ENCODE measurements at places on chromosomes 3 and 15.

- no peak for DNase-seq
These were observed 10.3 kb downstream of the ZBTB47 start for GRCh38 chr3:42663581-42664437.

- no peak for DNase-seq
These were observed 22.3 kb upstream of the TRIM59 start for GRCh38 chr3:160471892-160472291.

DNA sequence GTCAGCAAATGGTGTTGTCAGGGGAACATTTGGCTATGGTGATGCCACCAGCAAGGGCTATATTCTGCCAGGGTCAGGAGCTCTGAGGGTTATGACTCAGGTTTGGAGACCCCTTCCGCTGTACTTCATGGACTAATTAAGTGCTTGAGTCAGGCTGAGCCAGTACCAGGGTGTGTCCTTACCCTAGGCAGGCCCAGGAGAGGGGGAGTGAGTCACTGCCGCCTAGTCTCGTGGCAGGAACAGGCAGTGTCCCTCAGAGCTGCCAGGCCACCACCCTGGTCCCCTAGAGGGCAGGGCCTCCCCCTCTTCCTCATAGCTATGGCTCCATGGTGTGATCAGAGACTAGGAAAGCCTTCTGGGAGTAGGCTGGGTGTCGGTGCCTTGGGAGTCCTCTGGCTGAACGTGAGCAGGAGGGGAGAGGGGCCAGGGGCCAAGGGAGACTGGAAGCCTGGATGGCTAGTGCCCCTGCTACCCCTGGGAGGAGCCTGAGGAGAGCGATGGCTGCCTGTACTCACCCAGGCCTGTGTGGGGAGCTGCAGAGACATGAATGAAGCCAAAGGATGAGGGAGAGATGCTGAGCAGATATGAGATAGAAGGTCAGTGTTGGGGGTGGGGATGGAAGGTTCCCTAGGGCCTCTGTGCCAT lies 10.6 kb downstream of the MAPKAPK3 start:
- DNase-seq: no peak

- DNase-seq: peak; percentile 85
These were observed at the start of gene RFC4 for GRCh38 chr3:186806089-186807055. Gene RFC4, minus strand, starts transcription at chr3:186806482. Its CDS starts 1,769 bp downstream, at chr3:186804713.

DNA sequence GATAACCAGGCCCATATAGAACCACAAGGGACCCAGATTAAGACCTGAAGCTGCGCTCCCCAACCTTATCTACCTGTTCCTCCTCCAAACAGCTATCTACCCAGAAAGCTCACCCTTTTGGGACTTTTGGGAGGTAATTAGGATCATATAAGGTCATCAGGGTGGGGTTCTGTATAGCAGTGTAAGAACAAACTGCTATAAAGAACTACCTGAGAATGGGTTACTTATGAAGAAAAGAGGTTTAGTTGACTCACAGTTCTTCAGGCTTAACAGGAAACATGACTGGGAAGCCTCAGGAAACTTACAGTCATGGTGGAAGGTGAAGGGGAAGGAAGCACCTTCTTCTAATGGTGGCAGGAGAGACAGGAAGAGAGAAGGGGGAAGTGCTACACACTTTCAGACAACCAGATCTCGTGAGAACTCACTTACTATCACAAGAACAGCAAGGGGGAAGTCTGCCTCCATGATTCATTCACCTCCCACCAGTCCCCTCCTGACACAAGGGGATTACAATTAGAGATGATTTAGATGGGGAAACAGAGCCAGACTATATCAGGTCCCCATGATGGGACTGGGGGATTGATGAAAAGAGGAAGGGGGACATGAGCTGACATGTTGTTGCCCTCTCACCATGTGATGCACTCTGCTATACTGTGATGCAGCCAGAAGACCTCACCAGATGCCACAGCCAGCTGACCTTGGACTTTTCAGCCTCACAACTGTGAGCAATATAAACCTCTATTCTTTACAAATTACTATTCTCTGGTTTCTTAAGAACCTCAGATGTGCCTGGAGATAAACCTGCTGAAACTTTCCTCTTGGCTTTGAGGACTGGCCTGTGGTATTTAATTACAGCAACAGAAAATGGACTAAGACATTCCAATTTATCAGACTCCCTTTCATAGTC lies 15.3 kb upstream of the FMN1 start:
- no peak for DNase-seq

- DNase-seq: no peak
These were observed 4.9 kb downstream of the OGG1 start for GRCh38 chr3:9754678-9755077.

DNA sequence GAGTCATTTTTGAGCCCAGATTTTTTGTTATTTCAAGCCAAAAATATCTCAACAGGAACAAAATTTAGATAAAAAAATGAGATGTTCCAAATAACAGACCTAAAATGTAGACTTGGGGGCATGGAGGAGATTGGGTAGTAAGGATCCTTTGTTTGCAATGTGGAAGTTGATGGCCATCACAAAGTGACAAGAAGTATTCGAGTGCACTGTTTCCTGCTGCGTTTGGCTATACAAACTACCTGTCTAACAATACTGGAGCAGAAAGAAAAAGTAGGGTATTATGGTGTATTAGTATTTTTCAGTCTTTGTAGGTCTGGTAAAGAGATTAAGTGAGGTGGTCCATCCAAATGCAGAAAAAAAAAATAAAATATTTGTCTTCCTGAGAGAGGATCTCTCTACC lies 284.2 kb downstream of the C3orf38 start:
- no peak for DNase-seq

DNA sequence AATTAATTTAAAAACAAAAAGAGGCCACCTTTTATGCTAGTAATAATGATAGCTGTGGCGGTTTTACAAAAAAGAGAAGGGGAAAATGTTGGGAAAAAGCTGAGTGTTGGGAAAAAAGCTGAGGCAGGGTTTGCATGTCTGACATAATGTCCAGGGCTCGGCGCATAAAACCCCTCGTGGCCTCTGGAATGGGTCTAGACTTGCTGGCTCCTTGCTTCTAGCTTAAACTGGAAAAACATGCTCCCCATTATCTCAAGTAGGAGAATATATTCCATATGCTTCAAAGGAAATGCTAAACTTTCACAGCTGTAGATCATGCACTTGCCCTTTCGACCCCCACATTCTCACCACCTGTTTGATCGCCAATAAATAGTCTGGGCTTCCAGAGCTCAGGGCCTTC lies 53.0 kb downstream of the CYP19A1 start:
- DNase-seq: no peak

- no peak for DNase-seq
These were observed 327.3 kb upstream of the TLE3 start for GRCh38 chr15:70424937-70425411.

GRCh38 chr3:32685543-32686185 lies 676 bp downstream of the CNOT10 start:
- DNase-seq: no peak

GRCh38 chr3:50373146-50374051 lies 14.1 kb upstream of the TMEM115 start:
- no peak for DNase-seq

DNA sequence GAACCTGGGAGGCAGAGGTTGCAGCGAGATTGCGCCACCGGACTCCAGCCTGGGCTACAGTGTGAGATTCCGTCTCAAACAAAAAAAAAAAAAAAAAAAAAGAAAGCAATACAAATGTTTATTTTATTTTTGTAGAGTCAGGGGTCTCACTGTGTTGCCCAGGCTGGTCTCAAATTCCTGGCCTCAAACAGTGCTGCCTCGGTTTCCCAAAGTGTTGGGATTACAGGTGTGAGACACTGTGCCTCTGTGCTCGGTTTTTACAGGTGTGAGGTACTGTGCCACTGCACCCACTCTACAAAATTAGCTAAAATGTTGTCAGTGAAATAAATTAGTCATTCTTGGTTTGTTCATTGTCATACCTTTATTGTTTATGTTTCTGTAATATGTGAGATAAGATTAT lies 5.5 kb downstream of the PIAS1 start:
- DNase-seq: no peak

DNA sequence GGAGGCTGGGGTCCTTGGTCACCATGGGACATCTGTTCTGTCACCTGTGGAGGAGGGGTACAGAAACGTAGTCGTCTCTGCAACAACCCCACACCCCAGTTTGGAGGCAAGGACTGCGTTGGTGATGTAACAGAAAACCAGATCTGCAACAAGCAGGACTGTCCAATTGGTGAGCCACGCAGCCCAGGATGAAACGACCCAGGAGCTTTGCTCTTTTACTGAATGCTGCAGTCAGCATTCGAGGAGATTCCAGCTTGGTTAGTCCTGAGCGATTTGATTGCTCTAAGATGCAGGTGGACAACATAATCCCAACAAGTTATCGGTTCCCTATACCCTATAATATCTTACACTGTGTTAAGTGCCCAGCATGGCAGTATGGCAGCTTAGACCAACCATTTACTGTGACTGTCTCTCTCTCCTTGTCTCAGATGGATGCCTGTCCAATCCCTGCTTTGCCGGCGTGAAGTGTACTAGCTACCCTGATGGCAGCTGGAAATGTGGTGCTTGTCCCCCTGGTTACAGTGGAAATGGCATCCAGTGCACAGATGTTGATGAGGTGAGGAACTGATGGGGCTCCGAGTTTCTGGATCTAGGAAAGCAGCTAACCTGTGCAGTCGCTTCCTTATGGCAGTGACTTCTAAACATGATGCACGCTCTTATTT lies 7.8 kb downstream of the THBS1 start:
- no peak for DNase-seq

DNA sequence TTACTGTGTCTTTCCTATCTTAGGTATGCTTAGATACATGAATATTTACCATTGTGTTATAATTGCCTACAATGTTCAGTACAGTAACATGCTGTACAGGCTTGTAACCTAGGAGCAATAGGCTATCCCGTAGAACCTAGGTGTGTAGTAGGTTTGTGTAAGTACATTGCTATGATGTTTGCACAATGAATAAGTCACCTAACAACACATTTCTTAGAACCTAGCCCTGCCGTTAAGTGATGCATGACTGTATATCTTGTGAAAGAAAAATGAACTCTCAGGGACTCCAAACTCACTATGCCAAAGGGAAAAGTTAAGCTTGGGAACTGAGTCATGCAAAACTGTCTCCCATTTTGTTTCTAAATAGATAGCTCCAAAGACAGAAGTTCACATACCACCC lies 91.5 kb upstream of the ACP3 start:
- DNase-seq: no peak

- DNase-seq: peak; percentile 58
These were observed 36.9 kb downstream of the DNASE1L3 start for GRCh38 chr3:58173669-58174398.

- no peak for DNase-seq
These were observed 59.4 kb upstream of the CD47 start for GRCh38 chr3:108150200-108150599.

DNA sequence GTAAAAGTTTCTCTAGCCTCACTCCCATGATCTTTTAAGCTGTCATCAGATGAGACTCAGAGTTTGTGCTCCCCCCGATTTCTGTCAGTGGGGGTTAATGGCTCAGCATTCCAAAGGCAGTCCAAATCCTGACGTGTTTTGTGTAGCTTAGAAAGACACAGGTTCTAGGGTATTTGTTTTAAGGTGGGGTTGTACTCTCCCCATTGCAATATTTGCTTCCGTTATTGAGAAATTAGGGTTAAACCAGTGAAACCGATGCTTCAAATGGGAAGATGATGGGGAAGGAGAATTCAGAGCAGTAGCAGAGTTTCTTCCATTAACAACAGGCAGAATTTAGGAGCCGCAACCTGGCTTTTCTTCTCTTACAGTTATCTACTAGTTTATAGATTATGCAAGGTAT lies 3.4 kb downstream of the PIGB start:
- no peak for DNase-seq

GRCh38 chr3:136021803-136022202 lies 56.3 kb downstream of the PPP2R3A start:
- no peak for DNase-seq

Measured in uterus (tissue), 4 donors.